ENCODE measurements at places on chromosomes 7 and 10.

- DNase-seq: no peak
These were observed 712 bp upstream of the CPVL start for GRCh38 chr7:29146888-29147609.

GRCh38 chr10:5634918-5635317, 31.5 kb downstream of the ASB13 start:
- DNase-seq: no peak

DNA sequence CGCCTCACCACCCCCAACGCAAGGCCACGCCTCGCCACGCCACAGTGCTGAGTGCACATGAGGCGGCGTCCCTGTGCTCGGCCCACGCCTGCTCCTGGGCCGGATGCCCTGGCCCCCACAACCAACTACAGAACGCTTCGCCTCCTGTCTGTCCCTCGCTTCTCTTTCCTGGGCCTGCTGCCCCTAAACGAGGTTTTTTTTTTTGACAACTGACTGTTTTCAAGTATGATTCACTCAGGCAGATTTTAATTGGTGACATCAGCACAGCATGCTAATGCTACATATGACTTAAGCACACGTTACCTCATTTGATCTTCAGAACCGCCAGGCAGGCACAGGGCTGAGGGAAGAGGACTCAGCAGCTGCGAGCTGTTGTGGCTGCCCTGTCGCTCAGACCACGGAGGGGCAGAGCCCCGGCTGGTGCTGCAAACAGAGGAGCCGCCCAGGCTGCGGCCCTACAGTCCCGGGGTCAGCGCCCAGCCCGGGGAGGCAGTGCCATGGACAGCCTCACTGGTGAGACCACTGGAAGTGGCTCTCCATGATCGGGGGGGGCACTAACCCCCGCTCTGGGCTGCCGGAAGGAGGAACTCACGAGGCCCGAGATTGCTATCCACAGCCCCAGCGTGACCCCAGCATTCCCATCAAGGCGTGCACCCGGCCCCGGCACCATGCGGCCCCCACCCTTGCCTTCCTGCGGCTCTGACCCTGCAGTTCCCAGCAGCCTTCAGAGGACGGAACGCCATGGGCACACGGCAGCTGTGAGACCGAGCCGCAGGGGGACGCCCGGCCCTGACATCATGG, 212.8 kb downstream of the MAD1L1 start:
- no peak for DNase-seq

DNA sequence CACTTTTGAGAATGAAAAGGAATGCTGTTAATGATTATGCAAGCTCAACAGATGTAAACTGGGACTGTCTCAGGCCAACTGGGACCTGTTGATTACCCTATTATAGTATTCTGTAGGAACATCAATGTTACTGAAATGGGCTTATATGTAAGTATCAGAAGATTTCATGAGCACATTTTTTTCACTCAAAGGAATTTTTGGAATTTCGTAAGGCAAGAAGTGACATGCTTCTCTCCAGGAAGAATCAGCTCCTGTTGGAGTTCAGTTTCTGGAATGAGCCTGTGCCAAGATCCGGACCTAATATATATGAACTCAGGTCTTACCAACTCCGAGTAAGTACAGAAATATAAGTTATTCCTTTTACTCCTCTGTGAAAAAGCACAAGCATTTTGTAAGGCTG, 19.2 kb downstream of the NIPSNAP2 start:
- DNase-seq: no peak

GRCh38 chr10:69804775-69805174, 3.1 kb downstream of the COL13A1 start:
- no peak for DNase-seq

DNA sequence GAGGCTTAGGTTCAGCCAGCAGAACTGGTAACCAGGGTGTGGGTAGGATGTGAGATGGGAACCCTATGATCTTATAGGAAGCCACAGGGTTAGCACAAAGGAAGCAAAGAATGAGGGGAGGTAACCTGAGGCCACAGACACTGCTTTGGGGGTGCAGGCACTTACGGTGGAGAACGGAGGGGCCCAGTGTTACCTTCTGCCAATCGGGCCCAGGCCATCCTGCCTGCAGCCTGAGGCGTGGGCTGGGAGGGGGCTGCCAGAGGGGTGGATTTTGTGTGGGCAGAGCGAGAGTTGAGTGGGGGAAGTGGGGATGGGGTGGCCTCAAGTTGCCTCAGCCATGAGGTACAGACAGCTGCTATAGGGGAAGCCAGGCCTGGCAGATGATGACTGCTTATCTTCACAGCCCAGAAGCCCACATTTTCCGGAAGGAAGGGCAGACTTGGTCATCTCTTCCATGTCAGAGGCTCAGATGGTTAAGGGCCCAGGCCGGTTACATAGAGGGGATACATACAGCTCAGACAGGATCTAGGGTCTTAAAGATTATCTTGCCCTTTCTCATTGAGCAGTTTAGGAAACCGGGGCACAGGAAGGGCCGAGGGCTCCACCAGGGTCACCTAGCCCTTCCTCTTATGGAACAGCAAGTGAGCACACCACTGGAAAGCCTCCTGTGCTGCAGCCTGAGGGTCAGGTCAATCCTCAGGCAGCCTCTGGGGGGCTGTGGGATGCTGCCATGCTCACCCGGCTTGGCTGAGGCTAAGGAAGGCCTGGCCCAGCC, 24.4 kb upstream of the VSIR start:
- no peak for DNase-seq

GRCh38 chr10:44651834-44652233, 259.3 kb upstream of the TMEM72 start:
- no peak for DNase-seq

GRCh38 chr7:18497082-18497481, 1.5 kb downstream of the HDAC9 start:
- no peak for DNase-seq

DNA sequence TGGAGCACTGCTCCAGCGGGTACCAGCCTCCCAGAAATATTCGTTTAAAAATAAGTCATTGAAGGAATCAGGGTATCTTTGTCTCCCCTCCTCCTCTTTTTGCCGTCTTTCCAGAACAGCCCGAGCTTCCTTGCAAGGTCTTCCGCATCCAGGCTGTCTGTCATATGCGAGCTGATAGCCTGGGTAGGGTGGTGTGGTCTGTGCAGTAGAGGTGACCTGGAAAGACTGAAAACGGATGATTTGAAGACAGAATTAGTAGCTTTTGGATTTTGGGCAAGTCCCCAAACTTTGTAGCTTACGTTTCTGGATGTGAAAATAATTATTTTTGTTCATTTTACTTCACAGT, 480 bp downstream of the VPS50 start:
- DNase-seq: no peak

GRCh38 chr7:138662076-138662990, 38.8 kb downstream of the SVOPL start:
- no peak for DNase-seq

- peak; percentile 81 for DNase-seq
These were observed 15.6 kb downstream of the SHH start for GRCh38 chr7:155796381-155797261.

- no peak for DNase-seq
These were observed 41.5 kb downstream of the MINPP1 start for GRCh38 chr10:87546210-87546609.
